ENCODE measurements at places on chromosomes 3 and 15.
A peak's percentile ranks its signal among the peaks of the same experiment; 100 is the strongest.

- DNase-seq, result no peak
Measured at GRCh38 chr15:62325597-62325996, 160.5 kb upstream of the C2CD4B start.

DNA sequence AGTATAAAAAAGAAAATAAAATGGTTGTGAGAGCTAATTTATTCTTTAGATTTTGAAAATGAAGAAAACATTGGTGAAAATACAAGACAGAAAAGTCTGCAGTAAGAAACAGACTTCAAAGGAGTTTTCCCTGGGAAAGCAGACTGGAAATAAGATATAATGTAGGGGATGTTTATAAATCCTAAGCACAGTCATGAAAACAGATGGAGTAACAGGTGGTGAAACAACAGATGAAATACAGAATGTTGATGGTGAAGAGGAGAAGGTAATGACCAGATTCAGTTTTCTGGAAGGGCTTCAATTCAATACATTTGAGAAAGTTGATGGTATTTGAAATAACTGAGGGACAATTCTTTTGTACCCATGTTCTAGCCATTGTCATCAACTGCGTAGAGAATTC lies 353.9 kb downstream of the CHL1 start:
- DNase-seq, result no peak

- peak; percentile 63 for DNase-seq
Measured at GRCh38 chr3:4466741-4467521, at the start of gene SUMF1. SUMF1 (minus strand) TSS chr3:4467269; CDS start chr3:4467245, 24 bp downstream.

GRCh38 chr3:111610612-111611054 lies 15.5 kb upstream of the ZBED2 start:
- DNase-seq, result no peak

DNA sequence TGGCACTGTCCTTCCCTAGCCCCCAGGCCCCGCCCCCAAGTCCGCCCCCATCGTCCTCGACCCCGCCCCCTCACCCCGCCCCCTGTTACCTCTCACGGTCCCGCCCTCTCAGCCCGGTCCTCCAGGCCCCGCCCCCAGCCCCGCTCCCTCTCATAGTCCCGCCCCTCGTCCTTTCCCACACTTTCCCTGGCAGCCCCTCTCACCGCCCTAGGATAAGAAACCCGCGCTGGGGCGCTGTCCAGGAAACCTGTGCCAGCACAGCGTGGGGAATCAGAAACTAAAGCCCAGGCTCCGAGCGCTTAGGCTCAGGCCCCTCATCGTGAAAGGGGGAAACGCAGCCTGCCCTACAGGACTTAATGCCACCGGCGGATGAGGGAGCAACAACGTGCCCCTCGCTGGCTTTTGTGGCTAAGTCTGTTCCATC lies 20.9 kb downstream of the TRPM1 start:
- no peak for DNase-seq

DNA sequence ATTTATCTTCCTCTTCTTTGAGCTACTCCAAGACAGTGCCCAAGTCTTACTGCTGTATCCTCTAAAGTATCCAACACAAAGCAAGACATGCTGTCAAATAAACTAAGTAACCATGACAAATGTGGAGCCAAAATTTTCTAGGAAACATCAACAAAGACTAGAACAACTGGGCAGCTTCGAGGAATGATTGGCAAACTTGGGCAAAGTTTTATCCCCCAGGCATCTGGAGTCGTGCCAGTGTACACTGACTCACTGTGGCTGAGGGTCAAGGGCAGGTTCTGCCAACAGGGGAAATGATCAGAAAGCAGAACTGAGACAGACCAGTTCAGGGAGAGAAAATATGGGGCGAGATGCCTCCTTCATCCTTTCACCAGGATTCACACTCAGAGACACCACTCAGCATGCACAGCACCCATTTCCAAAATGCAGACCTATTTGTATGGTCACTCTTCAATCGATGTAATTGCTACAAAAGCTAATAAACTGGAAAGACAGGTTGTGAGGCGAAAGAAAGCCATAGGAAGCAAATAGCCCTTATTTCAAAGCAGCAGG lies 65.8 kb downstream of the MB21D2 start:
- peak; percentile 87 for DNase-seq

DNA sequence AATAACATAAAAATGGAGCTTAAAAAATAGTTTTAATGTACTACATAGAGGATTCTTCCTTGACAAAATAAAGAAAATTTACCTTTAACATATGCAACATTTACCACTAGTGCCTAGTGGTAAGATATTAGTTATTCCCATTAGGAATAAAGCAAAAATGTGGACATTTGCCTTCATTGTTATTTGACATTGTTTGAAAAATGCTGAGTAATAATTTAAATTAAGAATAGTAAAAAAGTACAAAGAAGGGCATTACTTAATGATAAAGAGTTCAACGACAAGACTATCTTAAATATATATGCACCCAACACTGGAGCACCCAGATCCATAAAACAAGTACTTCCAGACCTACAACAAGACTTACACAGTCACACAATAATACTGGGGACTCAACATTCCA lies 125.7 kb downstream of the POLR2M start:
- DNase-seq, result no peak

DNA sequence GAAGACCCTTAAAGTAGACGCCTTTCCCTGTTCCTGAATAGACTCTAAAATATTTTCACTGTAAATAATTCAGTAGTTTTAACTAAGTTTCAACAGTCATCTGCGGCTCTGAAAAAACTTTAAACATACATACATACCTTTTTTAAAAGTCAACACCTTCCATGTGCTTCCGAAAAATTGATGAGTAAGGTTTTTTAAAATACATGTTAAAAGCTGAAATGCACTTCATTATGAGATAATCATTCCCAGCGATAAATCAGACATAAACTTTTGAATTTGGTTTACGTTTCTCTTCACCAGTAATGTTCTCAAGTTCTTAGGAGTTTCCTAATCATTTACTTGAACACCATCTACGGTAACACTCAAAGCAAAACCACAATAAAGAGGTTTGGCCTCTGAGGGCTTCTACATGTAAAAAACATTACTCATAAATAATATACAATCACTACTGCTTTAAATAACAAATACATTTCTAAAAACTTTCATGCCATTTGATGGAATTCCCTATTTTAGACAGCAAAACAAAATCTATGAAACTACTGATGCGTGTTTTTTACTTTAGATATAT lies 403.5 kb downstream of the SHQ1 start:
- no peak for DNase-seq

DNA sequence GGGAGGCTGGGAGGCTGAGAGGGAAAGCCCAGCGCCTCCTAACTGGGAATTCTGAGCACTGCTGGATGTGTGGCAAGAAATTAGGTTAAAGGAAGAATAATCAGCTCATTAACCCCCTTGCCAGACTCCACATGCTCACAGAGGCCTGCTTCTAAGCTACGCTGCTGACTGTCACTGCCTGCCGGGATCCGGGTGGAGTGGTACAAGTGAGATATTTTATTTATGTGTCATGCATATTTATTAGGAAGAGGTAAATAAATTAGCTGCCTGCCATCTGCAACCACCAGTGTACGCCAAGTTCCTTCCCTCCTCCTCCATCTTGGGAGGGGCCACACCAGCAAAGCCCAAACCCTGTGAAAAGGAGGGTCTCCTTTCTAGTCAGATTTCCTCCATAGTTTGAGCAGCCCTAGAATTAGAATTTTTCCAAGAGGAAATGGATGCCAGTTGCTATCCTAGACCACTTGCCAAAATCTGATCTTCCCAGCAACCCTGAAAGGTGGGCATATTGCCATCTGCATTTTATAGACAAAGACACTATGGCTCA lies 43.5 kb upstream of the GRIP2 start:
- no peak for DNase-seq

- no peak for DNase-seq
Measured at GRCh38 chr3:136604961-136605360, 147.2 kb downstream of the STAG1 start.

DNA sequence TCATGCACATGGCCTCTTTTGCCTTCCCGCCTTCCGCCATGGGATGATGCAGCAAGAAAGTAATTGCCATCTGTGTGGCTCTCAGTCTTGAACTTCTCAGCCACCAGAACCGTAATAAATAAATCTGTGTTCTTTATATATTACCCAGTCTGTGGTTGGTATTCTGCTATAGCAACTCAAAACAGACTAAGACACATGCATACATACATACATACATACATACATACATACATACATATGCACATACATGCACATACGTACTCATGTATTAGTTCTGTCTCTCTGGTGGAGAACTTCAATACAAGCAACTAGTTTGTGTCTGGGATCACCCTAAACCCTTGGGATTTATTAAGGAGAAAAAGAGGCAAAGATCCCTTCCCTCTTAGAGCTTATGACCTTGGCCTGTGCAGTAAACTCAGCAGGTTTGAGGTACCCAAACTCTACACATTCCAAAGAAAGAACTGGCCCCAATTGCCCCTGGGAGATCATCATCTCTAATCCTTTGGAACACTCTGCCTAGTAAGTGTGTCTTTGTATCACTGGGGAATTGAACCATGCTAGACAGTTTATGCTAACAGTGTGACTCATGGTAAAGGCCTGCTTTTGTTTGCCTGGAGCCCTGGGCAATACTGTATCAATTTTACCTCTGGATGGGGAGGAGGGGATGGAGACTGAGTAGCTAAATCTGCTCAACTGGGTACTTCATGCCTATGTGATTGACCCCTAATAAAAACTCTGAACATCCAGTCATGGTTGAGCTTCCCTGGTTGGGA lies 115.6 kb upstream of the LMCD1 start:
- no peak for DNase-seq

GRCh38 chr3:130948001-130948773 lies 54.3 kb downstream of the ATP2C1 start:
- DNase-seq, result no peak

DNA sequence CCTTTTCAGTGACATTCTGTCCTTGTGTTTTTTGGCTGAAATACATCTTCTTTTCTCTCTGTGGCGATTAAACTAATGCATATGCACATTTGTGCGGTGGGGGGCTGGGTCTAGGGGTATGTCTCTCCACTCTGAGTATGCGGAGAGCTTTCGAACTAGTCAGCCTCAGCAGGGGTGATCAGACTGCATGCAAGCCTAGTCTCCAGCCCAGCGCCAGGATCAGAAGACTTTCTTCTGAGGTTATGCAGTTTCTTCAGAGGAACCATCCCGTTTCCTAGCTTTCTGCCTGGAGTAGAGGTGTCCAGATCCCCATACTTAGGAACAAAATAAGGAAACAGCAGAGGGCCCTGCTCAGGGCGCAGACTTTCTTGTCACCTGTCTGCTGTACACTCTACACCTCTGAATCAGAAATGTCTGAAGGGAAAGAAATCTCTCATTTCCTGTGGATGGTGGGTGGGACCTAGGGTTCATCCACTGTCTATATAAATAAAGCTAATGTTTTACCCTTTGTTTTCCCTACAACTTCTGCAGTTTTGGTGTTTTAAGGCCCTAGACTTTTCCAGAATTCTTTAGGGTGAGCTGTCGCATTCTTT lies 230.4 kb downstream of the ABHD5 start:
- DNase-seq, result no peak

DNA sequence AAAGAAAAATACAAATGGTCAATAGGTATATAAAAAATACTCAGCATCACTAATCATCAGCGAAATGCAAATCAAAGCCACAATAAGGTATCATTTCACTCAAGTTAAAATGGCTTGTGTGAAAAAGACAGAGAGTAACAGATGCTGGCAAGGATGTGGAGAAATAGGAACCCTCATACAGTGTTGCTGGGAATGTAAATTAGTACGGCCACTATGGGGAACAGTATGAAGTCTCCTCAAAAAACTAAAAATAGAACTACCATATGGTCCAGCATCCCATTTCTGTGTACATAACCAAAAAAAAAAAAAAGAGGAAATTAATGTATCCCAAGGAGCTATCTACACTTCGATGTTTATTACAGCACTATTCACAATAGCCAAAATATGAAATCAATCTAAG lies 98.1 kb upstream of the TGFBR2 start:
- no peak for DNase-seq

DNA sequence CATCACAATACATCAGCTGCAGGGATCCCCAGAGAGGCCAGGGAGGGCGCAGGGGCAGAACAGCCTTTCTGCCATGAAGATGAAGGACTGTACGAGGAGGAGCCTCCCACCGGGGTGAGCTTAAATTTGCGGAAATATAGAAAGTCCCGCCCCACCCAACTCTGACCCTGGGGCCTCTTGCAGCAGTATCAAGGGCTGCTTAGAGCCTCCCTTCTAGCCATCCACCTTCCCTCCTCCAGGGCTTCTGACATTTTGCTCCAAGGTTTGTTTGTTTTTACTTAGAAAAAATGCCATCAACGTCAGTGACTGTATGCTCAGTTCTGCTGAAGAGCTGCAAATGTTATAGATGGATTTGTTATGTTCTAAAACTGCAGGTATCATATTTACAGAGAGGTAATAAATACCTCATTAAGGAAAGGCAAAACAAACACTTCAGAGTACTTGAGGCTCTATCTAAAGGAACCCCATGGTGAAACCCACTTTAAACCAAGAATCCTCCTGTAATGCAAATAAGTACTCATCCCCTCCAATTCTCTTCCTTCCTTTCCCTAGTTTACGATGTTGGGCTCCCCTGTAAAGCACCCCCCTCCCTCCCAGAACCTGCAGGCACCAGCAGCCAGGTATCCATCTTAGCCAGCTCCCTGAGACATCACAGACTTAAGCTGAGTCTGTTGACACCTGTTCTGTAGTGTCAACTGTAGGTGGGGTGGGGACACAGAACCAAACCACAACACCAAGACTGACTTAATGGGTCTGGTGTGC lies 30.5 kb downstream of the RFTN1 start:
- DNase-seq, result peak; percentile 47

- DNase-seq, result no peak
Measured at GRCh38 chr3:188271226-188271914, 117.4 kb downstream of the LPP start.

DNA sequence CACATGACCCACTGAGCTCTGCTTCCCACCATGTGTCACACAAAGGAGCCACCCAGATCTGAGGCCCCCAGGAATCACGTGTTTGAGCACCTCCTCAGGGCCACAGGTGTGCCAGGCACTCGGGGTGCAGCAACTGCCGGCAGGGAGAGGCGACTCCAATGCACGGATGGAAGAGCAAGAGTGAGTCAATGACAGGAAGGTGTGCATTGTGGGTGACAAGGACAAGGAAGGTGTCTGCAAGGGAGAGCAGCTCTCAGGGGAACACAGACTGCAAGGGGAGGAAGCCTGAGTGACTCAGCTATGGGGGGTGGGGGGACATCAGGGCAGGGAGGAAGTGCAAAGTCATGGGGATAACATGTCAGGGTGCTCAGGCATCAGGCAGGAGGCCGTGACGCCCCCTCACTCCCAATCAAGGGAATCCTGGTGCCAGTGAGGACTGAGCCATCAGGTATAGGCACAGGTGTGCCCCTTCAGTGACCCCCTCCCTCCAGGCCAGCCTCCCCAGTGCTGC lies 67.4 kb downstream of the NUP210 start:
- no peak for DNase-seq

DNA sequence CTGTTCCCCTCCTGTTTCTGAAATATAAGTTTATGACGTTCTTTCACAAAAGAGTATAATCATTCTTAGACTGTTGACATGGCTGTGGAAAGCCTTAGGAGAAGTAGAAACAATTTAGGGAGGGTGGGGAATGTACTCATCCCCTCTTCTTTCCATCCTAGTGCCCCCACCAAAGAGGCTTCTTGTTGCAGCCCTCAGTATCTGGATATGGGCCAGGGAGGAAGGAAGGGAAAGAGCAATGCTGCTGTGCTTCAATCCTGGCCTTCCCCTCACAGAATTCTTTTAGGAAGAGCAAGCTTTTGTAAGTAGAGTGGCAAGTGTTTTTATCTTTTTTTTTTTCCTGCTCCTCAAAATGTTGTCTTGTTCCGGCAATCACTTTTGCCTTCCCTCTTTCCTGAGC lies 1.7 kb downstream of the INAFM2 start:
- no peak for DNase-seq

GRCh38 chr15:99958426-99959097 lies 225.3 kb upstream of the LYSMD4 start:
- DNase-seq, result no peak

Measured in NCI-H774 (cell line).